ENCODE measurements at places on chromosomes 12 and 14.

- DNase-seq: no peak
Observed at GRCh38 chr14:65637780-65638179, 225.2 kb downstream of the FUT8 start.

DNA sequence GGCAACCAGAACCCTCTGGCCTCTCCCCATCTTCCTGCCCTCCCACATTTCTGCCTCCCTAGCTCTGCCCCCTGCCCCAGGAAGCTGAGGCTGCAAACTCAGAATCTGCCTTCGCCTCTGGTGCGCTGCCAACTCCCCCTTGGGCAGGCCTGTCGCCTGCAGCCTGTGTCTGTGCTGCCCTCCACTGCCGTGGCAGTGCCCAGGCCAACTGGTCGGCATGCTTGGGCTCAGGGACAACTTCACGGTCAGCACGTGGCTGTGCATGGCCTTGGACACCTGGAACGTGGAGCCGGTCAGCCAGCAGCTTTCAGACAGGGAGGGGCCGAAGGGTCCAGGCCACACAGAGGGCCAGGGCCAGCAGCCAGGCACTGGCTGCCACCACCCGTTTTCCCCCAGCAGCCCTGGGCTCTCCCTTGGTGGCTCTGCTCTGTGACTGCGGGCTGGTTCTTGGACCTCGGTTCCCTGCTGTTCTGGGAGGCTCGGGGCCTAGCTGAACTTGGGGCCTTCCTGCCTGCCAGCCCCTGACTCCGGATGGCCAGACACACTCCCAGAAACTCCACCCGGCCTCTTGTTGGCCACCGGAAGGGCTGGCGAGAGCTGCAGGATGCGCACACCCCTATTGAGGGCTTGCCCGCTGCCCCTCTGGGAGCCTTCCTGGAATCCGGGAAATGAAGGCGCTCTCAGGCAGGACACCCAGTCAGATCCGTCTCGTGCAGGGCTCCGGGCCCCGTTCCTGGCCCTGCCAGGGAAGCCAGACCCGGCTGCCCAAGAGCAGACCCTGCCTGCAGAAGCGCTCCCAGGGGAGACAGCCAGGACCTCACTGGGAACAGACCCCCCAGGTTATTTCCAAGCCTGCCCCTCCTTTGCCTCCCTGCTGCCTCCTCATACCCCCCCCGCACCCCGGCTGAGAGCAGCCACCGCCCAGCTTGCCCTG lies 34.2 kb upstream of the PPP1R13B start:
- DNase-seq: no peak

GRCh38 chr14:72738161-72738611 lies 155.7 kb downstream of the DPF3 start:
- DNase-seq: peak; percentile 71

- DNase-seq: peak; percentile 96
Observed at GRCh38 chr12:54379398-54380201, 4.9 kb downstream of the ZNF385A start.

DNA sequence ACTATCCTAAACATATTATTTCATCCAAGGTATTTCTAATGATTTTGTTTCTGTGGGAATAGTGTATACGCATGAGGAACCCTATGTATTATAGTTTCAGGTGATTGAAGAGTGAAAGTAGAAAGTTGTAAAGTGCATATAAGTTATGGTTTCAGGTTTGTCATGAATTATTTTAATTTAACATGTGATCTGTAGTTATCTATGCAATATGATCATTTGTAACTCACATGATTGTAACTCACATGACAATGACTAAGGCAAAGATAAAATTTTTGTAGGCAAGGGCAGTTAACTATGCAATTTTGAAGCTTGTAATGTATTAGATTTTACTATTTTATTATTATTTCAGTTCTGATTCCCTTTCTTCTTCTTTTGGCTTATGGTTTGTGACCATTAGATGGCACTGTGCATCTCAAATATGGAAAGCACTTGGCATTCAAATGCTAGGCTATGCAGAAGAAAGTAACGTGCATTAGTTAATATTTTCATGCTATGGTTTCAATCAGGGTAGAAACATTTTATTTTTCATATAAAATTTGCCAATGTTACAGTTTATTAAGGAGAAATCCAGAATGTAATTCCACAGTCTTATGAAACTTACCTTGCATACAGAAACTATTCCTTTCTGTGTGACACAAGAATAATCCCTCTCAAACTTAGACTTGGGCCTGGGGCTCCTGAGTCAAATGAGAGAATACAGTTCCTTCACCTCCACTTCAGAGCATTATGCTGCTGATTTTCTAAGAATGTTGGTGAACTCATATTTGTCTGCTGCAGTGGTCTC lies 15.8 kb upstream of the TMEM30B start:
- peak; percentile 47 for DNase-seq

DNA sequence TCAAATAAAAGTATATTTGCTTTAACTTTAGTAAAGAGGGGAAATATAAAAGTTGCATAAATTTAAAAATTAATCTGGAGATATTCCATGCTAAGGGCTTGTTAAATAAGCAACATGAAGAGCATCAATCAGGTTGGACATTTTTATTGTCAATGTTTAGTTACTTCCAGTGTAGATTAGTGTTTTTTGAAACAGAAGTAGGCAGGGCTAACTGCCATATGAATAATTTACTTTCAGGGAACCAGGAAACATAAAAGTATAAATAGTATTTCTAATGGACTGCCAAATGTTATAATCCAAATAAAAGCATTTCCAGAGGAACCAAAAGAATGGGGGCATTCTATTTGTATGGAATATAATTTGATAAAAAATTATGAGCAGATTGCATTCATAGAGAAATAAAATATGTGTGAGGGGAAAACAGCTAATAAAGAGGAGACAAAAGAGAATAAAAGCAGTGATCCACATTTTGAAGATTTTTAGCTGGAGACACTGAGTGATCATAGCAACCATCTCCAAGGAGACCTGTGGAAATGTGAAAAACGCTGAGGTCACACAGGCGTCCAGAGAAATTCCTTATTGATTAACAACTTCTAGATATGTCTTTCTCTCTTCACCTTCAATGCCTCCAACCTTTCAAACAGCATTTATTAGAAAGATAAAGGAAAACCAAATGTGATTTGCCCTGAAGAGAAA lies 70.8 kb downstream of the SRGAP1 start:
- no peak for DNase-seq

DNA sequence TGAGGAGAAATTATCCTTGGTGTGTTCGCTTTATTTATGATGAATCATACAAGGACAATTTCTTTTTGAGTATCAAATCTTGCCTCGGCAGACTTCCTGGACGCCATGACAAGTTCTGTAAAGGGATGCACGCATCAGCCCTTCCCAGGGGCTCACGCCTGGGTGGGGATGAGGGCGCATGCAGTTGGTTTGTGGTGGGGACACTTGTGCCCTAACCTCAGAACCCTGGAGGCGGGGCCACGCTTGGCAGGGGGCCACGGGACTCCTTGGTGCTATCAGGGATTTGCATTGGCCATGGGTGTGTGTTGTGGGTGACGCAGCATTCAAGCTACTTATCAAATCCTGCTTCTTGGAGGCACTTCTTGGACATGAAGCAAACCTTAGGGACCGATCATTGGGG lies 143.8 kb upstream of the RTL1 start:
- no peak for DNase-seq

DNA sequence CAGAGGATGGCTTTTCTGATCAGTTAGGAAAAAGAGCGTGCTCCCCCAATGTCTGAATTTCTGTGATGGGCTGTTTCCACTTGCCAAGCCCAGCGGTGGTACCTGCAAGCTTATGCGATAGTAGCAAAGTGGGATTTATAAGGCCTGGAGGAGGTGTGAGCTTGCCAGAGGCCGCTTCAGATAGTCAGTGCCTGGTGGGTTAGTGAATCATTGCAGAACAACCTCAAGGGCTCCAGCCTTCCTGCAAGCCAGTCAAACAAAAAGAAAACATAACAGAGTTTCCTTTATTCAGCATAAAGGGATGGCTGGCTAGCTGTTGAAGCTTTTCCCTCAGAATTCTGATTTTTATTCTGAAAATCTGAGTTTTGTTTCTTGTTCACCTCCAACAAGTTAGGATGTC lies 7.6 kb upstream of the BMP4 start:
- no peak for DNase-seq

DNA sequence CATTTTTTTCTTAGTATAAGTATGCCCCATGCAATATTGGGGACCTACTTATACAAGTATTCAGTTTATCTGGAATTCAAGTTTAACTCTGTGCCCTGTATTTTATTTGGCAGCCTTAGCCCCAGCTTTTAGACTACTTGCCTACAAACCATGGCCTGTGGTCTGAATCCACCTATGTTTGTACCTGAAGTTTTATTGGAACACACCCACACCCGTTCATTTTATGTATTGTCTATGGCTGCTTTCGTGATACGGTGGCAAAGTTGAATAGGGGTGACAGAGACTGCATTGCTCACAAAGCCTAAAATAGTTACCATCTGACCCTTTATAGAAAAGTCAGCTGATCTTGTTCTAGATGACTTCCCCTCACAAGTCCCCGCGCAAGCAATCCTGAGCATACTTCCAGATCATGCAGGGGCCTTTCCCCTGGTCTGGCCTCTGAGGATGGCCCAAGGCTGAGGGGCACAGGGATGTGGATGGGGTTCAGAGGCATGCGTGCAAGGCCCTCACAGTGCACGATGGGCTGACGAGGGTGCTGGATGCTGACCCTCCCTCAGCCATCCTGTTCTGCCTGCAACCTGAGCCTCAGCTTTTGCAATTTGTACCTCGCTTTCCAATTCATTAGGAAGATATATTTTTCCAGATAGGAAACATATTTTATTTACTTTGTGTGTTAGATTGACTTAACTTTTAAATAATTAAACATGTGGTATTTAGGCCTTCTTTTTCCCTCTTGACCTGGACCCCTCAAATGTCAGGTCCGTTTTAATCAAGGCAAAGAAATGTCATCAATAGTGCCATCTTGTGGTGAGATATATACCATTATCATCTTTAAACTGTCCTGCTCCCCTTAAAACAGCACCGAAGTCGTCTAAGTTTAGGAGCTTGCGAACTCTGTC lies 527.3 kb upstream of the CCDC196 start:
- peak; percentile 48 for DNase-seq

- peak; percentile 83 for DNase-seq
Observed at GRCh38 chr14:60164712-60165546, at the start of gene DHRS7. TSS of gene DHRS7 (minus strand) at chr14:60165398. CDS start at chr14:60165309, 89 bp downstream.

- DNase-seq: peak; percentile 24
Observed at GRCh38 chr12:1919284-1919683, 832 bp upstream of the CACNA2D4 start.

GRCh38 chr12:19450362-19450761 lies 11.1 kb downstream of the AEBP2 start:
- DNase-seq: no peak

GRCh38 chr12:91769736-91770135 lies 375.9 kb downstream of the BTG1 start:
- DNase-seq: no peak

- DNase-seq: no peak
Observed at GRCh38 chr14:94864387-94865195, 94.7 kb upstream of the GSC start.

- DNase-seq: no peak
Observed at GRCh38 chr14:51716610-51717009, 64.9 kb downstream of the FRMD6 start.

DNA sequence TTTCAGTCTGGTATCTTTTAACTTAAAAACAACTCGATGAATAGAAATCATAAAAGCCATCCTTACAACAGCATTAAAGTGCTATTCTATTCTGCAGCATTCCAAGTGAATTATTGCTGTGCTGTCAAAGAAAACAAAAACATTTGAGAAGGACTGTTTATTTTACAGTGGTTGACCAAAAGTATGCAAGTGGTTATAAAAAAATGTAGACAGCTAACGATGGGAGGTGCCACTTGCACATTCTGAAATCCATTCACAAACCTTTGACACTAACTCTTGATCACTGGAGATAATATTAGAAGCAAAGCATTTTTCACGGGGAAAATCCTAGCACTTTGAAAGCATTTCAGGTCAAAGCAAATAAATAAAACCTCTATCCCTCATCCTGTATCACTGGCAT lies 55.6 kb downstream of the HMGA2 start:
- no peak for DNase-seq

DNA sequence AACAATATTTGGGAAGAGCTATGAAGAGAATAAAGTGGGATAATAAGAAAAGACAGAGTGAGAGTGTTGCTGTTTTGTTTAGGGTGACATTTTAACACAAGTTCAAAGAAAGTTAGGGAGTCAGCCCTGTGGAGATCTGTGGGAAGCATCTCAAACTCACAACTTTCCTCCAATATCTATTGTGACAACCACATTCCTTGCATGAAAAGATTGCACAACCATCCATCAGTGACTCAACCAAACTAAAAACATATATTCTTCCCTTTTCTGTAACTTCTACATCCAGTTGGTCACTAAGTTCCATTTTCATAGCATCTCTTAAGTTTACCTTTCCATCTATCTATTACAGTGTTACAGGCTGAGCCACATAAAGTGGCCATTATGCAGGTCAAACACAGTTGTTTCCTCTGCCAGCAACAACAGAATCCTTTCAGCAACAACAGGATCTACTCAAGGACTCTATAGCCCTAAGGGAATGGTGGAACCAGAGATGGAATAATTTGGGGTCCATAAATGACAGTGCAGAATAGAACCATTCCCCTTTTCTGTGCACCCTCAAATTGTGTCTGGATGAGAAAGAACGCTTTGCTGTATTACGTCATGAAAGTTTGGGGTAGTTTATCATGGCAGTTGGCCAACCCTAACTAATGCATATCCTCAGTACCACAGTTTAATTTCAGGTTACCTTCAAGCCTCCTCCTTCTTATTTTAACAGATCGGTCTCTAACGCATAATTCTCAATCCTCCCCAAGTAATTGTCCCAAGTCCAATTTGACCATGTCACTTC lies 118.8 kb downstream of the ST8SIA1 start:
- DNase-seq: no peak

- DNase-seq: no peak
Observed at GRCh38 chr14:33567023-33567728, 383.7 kb downstream of the EGLN3 start.

- DNase-seq: peak; percentile 10
Observed at GRCh38 chr14:79791055-79791732, 420.1 kb downstream of the DIO2 start.

- no peak for DNase-seq
Observed at GRCh38 chr14:91858536-91859275, 8.6 kb downstream of the TC2N start.

GRCh38 chr14:64634558-64634957 lies 69.7 kb upstream of the PLEKHG3 start:
- DNase-seq: no peak

GRCh38 chr12:124171231-124171979 lies 123.5 kb upstream of the RFLNA start:
- DNase-seq: no peak

GRCh38 chr14:101475456-101476257 lies 85.6 kb upstream of the DIO3 start:
- peak; percentile 20 for DNase-seq

- no peak for DNase-seq
Observed at GRCh38 chr14:84991021-84991420, 538.9 kb upstream of the FLRT2 start.

Data from D341Med (cell line).